Midbrain (tissue), 1 donor: ENCODE measurements at places on chromosomes 6 and 20.

DNA sequence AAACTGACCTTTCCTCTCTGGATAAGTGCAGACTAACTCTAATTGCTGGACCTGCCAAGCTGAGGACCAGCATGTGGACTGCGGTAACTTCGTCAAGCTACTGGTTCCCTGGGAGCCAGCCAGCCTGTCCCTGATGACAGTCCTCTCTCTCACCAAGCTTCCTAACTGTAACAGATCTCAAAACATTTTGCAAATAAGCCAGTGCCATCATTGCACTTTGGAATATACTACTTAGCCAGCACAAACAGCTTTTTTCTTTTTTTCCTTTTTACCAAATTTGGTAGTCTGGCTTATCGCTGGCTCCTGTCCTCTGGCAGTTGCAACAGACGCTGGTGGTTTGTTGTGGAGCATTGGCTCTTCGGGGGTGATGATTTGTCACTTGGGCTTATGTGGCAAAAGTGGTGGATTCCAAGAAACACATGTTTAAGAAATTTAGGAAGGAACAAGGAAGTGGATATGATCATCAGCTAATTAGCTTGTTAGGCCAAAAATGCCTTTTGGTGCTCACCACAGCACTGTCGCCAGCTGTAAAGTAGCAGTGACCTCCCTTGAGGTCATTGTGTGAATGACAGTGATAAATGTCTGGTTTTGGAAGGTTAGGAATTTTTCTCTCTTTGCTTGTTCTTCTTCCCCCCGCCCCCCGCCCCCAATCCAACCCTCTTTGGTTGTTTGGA lies 171.7 kb downstream of the CLIC5 start:
- no peak for DNase-seq

DNA sequence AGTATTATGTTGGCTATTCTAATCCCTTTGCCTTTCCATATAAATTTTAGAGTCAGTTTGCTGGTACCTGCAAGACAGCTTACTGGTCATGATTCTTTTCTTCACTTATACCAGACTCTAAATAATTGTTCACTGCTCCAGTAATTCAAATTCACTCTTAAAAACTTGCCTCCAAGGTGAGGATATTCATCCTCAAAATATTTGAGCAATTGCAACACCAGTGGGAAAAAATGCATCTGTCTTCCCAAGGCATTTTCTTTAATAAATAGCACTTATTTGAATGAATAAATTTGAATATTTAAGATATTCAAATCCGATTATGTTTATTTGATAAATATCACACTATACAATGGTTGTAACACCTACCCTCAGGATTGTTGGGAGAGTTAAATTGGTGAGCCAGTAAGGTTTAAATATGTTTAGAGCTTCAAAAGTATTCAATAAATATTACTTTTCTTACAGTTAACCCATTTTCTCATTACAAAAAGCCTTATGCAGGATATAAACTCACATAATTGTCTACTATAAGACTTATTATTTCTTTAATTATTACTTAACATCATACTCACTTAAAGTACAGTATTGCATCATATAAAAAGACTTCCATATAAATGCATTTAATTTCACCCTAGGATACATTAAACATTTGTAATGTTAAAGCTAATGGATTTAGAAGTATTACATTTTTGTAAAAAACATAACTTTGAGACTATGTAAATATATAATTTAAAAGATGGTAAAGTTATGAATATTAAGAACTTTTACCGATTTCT lies 285.6 kb downstream of the SAMD5 start:
- no peak for DNase-seq

DNA sequence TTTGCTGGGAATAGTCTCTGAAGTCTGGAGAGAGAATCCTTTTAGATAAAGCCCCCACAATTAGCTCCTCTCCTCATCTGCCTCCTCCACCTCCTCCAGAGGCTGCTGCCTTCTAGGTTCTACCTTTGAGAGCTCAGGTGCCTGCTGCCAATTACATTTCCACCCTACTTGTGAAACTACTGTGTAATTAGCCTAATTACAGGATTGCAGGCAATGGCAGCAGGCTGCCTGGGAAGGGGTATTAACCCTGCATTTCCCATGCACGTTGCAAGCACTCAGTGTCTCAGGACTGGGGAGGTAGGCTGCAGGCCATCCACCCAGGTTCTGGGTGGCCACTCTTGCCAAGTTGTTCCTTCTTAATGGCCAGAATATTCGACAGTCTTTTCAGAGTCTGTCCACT lies 215.6 kb upstream of the ZNF217 start:
- no peak for DNase-seq

GRCh38 chr6:147874322-147874721 lies 365.8 kb downstream of the SAMD5 start:
- DNase-seq, result no peak

- DNase-seq, result no peak
These were observed 107.7 kb downstream of the AGPAT4 start for GRCh38 chr6:161166176-161166575.

DNA sequence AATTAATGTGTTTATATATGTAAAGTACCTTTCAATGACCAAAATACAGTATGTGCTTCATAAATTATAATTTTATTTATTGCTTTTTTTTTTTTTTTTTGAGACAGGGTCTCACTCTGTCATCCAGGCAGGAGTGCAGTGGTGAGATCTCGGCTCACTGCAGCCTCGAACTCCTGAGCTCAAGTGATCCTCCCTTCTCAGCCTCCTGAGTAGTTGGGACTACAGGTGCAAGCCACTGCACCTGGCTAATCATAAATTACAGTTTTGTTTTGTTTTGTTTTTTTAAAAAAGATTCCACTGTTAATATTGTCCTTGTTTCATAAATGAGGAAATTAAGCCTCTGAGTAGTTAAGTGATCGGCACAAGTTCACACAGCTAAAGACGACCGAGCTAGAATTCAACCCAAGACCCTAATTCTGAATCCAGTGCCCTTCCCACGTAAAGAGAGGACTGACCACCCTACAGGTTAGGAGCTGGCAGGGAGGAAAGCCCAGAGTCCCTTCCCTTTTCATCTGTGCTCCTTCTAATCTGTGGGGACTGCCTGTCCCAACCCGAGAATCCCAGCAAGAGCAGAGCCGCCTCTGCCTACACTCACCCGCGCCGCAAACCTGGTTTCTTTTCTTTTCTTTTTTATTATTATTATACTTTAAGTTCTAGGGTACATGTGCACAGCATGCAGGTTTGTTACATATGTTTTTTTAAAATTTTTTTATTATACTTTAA lies 8.5 kb upstream of the GDF5 start:
- DNase-seq, result no peak

- no peak for DNase-seq
These were observed 506.6 kb downstream of the RNF144B start for GRCh38 chr6:18893540-18894269.

DNA sequence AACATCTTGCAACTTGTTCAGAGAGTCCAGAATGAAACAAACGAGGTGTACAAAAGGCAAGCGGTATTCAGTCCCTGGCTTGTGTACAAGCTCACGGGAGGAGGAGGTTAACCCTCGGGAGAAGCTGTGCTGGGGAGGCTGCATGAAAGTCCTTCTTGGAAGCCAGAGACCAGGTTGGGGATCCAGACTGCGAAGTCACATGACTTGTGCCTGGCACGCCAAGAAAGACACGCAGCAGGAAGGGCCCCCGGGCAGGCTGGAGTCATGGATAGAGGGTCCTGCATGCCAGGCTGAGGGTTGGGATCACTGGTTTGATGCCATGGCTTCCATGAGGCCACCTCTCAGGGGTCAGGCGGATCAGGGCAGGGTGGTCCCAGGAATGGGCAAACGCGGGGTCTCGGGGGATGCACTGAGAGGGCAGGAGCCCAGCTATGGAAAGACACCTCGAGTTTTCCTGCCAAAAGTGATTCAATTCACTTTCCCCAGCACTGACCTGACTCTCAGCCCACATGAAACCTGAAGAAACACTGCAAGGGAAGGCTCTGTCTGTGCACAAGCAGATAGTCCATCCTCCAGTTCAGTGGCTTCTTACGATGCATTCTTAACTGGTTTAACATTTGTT lies 79.4 kb downstream of the DLL1 start:
- DNase-seq, result no peak

DNA sequence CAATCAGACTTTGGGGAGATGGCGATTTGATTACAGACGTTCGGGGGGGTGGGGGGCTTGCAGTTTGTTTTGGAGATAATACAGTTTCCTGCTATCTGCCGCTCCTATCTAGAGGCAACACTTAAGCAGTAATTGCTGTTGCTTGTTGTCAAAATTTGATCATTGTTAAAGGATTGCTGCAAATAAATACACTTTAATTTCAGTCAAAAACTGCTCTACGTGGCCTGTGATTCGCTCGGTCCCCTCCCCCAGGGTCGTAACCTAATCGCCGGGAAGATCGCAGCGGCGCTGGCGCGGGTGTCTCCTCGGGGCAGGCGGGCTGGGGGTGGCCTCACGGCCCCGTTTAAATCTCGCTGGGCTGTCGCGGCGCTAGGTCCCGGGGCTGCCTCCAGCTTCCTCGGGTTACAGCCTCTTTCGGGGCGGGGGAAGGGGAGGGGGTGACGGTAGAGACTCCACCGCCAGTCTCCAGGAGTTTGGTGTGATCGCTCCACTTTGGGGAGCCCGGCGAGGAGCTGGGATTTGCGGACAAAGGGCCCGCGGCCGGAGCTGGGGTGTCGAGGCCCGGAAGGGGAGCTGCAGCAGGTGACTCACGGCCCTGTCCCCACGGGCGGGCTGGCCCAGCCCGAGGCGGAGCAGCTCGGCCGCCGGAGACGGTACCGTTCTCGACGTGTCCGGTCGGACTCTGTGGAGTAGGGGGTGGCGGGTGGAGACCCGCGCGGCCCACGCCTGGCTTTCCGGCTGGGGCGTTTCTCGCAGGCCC lies 4.2 kb downstream of the FOXC1 start:
- no peak for DNase-seq

DNA sequence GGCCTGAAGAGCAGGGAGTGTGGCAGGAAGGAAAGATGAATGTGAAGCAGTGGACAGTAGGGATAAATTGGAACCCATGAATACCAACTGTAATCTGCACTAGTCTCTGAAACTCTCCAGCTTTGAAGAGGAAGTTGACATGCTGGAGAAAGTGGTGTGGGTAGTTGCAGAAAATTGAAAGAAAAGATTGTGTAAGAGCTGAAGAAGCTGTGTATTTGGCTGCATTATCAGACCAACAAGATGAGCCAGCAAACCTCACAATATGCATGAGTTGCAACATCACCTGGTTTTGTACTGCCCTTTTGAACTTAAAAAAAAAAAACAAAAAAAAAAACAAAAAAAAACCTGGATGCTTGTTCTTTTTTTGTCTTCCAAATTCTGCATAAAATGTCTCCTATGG lies 921.9 kb upstream of the EYS start:
- DNase-seq, result no peak

DNA sequence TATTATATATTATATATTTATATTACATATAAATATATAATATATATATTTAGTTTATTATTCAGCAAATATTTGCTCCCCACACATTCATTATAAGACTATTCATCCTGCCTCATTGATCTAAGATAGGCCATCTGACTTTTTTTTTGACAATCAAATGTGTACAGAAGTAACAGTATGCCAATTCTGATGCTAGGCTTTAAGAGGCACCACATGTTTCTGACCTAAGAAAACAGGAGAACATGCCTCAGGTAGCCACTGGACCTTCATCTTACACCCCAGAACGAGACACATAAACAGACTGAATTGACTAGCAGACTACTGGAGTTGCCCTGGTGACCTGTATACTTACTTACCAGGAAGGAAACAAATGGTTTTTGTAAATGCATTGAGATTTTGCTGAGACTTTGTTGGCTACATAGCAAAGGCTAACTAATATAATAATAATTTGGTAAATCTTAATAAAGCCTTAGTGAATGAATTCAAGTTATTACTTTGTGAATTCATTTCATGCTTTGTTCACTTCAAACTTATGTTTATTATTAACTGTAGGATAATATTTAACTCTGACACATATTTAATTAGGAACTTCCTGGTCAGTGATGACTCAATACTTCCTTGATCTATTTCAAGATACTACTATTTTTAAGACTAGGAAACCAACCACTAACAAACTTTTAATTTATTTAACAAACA lies 13.4 kb upstream of the MYO6 start:
- DNase-seq, result no peak

DNA sequence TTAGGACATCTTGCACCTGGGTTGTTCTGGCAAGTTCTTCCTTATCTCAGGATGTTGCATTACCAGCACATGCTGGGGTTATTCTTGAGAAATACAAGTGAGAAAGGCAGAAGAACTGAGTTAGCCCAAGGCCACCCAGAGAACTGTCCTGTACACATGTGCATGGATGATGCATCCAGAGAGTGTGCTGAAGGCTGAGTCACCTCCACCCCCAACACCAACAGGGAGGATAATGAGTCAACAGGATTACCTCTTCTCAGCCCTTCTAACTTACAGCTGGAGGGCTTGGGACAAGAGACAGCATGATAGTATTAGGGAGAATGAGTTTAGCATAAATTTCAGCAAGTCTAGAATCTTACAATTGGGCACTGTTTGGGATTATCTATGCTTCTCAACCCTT lies 8.5 kb downstream of the SCGN start:
- no peak for DNase-seq

GRCh38 chr6:163935158-163935762 lies 520.7 kb downstream of the QKI start:
- DNase-seq, result no peak

GRCh38 chr6:52285177-52286068 lies 881 bp upstream of the MCM3 start:
- peak; percentile 60 for DNase-seq

DNA sequence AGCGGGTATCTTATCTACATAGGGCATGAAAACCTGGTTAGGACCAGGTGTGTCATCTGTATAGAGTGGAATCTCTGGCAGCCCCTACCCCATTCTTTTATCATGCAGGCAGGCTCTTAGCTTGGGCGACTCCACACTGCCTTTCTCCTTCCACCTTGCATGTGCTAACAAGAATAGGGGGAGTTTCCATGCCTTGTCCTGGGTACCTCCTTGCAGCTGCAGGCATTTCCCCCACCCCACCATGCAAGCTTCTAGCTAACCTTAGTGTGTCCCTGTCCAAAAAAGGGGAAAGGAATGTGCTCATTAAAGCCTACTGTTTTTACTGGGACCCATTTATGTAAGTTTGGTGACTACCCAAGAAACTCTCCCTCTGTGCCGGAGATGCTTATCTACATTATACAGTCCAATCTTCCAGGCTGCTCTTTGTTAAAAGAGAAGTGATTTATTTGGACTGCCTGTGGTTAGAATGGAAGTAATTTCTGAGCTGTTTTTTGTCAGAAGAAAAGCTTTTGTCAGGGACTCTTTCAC lies 10.5 kb upstream of the CEP43 start:
- DNase-seq, result no peak

DNA sequence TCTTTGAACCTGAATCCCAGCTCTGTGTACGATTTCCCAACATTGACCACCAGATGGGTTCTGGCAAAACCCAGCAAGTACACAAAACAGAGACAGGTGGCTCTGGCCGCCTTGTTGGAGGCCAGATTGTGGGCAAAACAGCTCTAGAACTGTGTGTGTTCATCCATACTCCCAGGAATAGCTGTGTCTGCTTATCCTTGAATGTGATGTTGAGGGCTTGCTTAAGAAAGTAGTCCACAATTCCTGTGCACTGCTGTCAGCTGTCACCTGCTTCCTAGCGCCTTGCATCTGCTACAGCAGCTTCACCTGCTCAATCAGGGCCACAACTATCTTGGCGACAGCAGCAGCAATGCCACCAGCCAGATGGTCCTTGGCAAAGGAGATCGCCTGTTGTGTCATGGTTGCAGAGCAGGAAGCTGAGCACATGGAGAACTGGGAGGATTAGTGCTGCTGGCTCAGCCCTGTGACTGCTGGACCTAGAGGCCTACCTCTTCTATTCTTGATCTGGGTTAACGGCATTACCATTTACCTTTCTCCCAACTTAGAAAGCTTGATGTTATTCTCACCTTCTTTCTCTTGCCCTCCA lies 3.7 kb upstream of the SMAP1 start:
- DNase-seq, result no peak
